Activated CD4-positive, alpha-beta memory T cell treated with anti-CD3 and anti-CD28 coated beads for 36 hours (primary cell): ENCODE measurements at places on chromosomes 5 and 9. TPM values are rescaled to one million over a fixed set of nuclear protein-coding genes. Genes with fewer than 3 reads are reported as not detected.

Gene C5orf58
- total RNA-seq, result not detected

Gene PCAT7
- total RNA-seq, result not detected

Gene PITX1
- total RNA-seq, result 0.14 TPM

Gene COL23A1
- not detected for total RNA-seq

Gene GFPT2
- 0.12 TPM for total RNA-seq

DNA sequence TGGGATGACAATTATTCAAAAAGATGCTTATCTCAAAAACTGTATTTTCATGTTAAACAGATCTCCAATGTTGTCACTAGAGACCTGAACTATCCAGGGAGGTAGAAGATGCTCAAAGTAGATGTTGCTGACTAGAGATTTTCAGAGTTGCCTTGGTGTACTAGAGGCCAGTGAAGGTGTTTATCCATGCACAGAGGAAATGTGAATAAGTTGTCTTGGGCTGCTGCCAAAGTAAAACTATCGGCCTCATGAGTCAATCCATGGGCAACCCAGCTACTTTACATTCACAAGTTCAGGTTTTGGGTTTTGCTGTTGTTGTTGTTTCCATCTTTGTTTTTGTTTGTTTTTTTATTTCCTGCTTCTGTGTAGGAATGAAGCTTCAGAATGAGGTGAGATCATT is 141.1 kb upstream of the RANBP3L start:
- no peak for DNase-seq
- H3K36me3 ChIP-seq, result no peaks in the 10 kb centered on the region
- peaks cover 2% of the 10 kb centered on the region for H3K4me1 ChIP-seq
- H3K4me3 ChIP-seq, result no peak overlapping the region
- no peak overlapping the region for H3K27ac ChIP-seq

DNA sequence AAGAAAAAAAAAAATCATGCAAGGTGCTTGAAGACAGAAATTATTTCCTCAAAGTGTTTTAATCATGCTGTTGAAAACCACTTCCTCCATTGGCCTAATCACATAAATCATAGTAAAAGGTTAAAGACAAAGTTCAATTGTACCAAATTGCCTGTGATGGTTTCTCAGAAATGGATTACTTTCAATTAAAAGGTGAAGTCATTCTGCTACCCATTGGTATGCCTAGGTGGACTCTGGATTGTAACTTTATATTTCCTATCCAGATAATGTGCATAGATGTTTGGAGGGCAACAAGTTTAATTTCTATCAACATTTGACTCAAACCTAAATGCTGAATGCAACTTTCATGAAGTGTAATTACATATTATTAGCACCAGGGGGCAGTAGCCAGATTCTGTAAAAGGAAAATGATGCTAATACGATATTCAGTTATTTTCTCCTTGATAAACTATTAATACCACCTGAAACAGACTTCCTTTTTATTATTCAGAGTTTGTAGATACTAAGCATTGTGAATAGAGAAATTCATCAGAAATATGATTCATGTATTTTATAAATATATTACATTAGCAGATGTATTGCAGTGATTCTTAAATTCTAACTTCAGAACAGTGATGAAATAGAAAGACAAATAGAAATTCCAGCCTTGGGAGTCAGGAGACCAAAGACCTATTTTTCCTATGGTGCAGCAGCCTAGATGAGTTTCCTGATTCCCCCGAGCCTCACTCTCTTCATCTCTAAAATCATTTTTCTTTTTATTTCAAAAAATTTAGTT is 148.2 kb downstream of the CAAP1 start:
- H3K27me3 ChIP-seq, result peaks cover 5% of the 10 kb centered on the region
- peaks cover 2% of the 10 kb centered on the region for H3K4me1 ChIP-seq
- H3K4me3 ChIP-seq, result no peak overlapping the region
- no peak overlapping the region for H3K27ac ChIP-seq
- H3K36me3 ChIP-seq, result no peaks in the 10 kb centered on the region
- no peak for DNase-seq

GRCh38 chr9:95642189-95642588 is 125.4 kb upstream of the PTCH1 start:
- no peak overlapping the region for H3K27ac ChIP-seq
- H3K36me3 ChIP-seq, result no peaks in the 10 kb centered on the region
- no peaks in the 10 kb centered on the region for H3K4me1 ChIP-seq
- peaks cover 3% of the 10 kb centered on the region for H3K27me3 ChIP-seq

GRCh38 chr9:128091571-128091970 is 23.5 kb downstream of the SLC25A25 start:
- H3K36me3 ChIP-seq, result peaks cover 8% of the 10 kb centered on the region
- no peaks in the 10 kb centered on the region for H3K27me3 ChIP-seq
- H3K4me3 ChIP-seq, result no peak overlapping the region
- H3K27ac ChIP-seq, result peak overlapping the region; percentile 29

DNA sequence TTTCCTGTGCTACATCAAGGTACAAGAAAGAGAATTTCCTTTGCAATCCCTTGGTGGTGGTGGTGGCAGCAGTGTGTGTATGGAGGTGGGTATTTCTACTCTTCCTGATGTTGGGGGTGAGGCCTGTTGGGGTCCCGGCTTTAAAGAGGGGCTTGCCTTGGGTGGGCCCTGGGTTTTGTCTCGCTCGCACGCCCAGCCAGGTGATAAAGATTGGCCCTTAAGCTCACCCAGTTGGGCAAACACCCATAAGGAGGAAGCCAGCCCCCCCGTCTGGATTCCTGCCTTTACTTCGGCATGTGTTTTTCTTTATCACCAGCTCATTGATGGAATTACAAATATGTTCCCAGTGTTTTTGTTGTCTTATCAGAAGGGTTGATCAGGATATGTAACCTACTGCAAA is 16.0 kb upstream of the SARDH start:
- no peak for DNase-seq
- no peaks in the 10 kb centered on the region for H3K36me3 ChIP-seq
- H3K4me3 ChIP-seq, result no peak overlapping the region
- peaks cover 33% of the 10 kb centered on the region for H3K27me3 ChIP-seq

GRCh38 chr5:159047086-159047485 is 52.6 kb downstream of the EBF1 start:
- DNase-seq, result no peak
- peaks cover 4% of the 10 kb centered on the region for H3K4me1 ChIP-seq
- H3K4me3 ChIP-seq, result no peak overlapping the region
- no peaks in the 10 kb centered on the region for H3K36me3 ChIP-seq
- no peak overlapping the region for H3K27ac ChIP-seq

DNA sequence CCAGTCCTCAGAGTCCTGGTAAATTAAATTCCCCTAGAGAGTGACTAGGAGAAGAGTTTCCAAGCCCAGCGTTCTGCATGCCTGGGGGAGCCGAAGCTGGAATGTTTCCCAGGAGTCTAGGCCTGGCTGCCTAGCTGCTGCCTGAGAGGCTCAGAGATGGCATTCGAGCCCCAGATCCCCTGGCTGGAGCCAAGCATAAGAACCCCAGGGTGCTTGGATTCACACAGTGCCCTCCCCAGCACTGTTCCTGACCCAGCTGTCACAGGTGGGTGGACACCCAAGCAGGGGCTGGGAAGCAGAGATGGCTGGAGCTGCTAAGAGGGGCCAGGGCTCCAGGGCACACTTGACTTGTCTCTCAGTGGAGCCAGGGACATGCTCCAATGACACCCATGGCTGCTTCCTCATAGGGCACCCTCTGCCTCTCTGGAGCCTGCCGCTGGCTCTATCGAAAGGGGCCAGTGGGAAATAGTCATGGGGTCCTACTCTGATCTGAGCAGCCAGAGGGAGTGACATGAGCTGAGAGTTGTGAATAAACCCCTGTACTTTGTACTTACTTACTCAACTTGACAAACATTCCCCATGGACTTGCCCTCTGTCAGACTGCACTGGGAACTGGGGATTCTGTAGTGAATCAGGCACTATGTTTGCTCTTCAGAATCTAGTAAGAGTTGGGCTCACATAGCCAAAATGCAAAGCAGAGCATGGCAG is 62.6 kb upstream of the XPA start:
- no peak overlapping the region for H3K27ac ChIP-seq
- no peak for DNase-seq
- H3K4me1 ChIP-seq, result no peaks in the 10 kb centered on the region
- no peak overlapping the region for H3K4me3 ChIP-seq

- peaks cover 7% of the 10 kb centered on the region for H3K36me3 ChIP-seq
- no peaks in the 10 kb centered on the region for H3K27me3 ChIP-seq
- no peak overlapping the region for H3K4me3 ChIP-seq
- no peak for DNase-seq
- peaks cover 2% of the 10 kb centered on the region for H3K4me1 ChIP-seq
- no peak overlapping the region for H3K27ac ChIP-seq
These were observed 19.8 kb downstream of the CKMT2 start for GRCh38 chr5:81252904-81253303.

DNA sequence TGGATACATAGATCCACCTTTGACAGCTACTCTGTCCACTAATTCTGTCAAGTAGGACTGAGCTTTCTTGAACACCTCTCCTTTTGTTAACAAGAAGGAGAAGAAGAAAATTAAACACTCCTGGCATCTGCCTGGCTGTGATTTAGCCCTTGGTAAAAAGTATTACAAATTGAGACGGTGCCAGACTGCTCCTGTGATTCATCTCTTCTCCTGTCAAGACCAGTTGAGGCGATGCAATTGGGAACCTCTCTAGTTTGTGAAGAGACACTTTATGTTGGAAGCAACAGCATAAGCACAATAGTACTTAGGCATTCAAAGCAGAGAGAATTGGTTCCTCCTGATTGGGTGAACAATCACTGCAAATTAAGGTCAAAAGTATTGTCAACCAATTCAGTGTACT is 72.7 kb downstream of the GHR start:
- H3K4me3 ChIP-seq, result no peak overlapping the region
- no peak for DNase-seq
- no peaks in the 10 kb centered on the region for H3K27me3 ChIP-seq
- no peak overlapping the region for H3K27ac ChIP-seq
- no peaks in the 10 kb centered on the region for H3K36me3 ChIP-seq
- no peaks in the 10 kb centered on the region for H3K4me1 ChIP-seq

DNA sequence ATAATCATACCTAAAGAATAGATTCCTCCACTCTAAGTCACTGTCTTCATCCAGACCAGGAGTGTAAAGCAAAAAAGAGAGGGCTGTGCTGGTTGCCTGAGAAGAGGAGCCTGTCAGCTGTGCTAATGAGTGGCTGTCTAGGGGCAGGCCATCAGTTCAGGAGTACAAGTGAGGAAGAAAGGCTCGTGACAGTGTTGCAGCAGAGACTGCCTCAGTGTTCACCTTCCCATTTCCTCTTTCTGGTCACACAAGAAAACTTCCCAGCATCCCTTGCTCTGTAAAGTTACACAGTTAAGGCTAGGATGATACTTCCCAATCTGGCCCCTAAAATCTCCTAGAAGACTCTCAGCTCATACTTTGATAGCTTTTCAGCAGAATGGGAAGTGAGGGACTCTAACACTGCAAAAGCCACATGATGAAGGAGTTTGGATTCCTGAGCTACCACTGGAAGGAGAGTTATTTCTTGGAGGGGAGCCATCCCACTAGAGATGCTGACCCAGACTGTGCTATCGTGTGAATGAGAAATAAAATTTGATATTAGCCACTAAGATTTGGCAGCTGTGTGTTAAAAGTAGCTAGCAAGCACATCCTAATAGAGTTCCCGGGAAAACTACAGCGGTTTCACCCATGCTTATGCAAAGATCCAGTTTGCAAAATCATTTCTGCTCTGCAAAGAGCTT is 67.1 kb downstream of the ADAMTS12 start:
- no peaks in the 10 kb centered on the region for H3K4me1 ChIP-seq
- DNase-seq, result no peak
- H3K27me3 ChIP-seq, result peaks cover 2% of the 10 kb centered on the region
- H3K27ac ChIP-seq, result no peak overlapping the region
- H3K4me3 ChIP-seq, result no peak overlapping the region

GRCh38 chr5:79107020-79107796 is 4.4 kb upstream of the BHMT start:
- no peak overlapping the region for H3K27ac ChIP-seq
- no peaks in the 10 kb centered on the region for H3K4me1 ChIP-seq
- DNase-seq, result no peak
- H3K4me3 ChIP-seq, result no peak overlapping the region
- peaks cover 56% of the 10 kb centered on the region for H3K27me3 ChIP-seq

DNA sequence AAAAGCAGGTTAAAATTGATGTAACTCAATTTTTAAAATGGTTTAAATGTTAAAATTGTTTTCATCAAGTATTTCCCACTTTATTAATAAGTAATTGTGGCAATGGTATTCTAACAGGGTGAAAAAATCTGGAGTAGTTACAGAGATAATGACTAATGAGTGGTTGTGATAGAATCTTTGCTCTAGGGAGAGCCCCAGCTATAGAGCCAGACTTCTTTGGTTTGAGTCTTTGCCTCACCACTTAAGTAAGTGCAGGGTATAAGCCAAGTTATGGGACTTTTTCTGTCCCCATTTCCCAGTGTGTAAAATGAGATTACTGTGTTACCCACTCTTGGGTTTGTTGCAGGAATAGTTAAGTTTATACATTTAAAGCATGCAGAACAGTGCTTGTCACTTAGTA is 158.1 kb downstream of the FER start:
- no peak for DNase-seq
- H3K4me3 ChIP-seq, result no peak overlapping the region
- H3K4me1 ChIP-seq, result no peaks in the 10 kb centered on the region
- H3K27me3 ChIP-seq, result no peaks in the 10 kb centered on the region

GRCh38 chr5:82639393-82640144 is 361.4 kb upstream of the RPS23 start:
- no peak overlapping the region for H3K4me3 ChIP-seq
- DNase-seq, result no peak
- no peaks in the 10 kb centered on the region for H3K27me3 ChIP-seq
- H3K36me3 ChIP-seq, result no peaks in the 10 kb centered on the region

GRCh38 chr9:18806232-18807080 is 226.6 kb downstream of the SAXO1 start:
- H3K4me1 ChIP-seq, result no peaks in the 10 kb centered on the region
- no peaks in the 10 kb centered on the region for H3K27me3 ChIP-seq
- no peak overlapping the region for H3K27ac ChIP-seq
- DNase-seq, result no peak

GRCh38 chr5:5308319-5308718 is 114.2 kb upstream of the ICE1 start:
- no peak overlapping the region for H3K27ac ChIP-seq
- DNase-seq, result no peak
- no peak overlapping the region for H3K4me3 ChIP-seq

DNA sequence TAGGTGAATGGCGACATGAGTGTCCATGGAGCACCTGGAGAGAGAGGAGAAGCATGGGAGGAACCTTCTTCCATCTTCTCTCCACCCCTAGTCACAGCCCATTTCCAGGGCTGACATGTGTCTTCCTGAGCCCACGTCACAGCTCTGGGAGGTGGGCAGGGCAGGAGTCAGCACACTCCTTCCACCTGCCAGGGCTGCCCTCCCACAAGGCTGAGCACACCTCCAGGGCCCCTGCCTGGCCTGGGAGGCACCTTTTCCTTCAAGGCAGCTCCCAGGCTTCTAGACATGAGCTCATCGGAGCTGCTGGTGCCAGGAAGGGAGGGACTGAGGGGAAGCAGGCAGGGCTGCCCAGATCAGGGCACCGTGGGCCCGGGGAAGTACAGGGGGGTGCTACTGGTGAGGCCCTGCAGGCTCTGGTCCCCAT is 13.6 kb upstream of the SYNPO start:
- no peak overlapping the region for H3K27ac ChIP-seq
- H3K4me3 ChIP-seq, result no peak overlapping the region
- peaks cover 17% of the 10 kb centered on the region for H3K4me1 ChIP-seq
- H3K27me3 ChIP-seq, result peaks cover 9% of the 10 kb centered on the region
- no peak for DNase-seq
